ENCODE measurements at places on chromosomes 11 and 22.
A peak's percentile ranks its signal among the peaks of the same experiment; 100 is the strongest.

DNA sequence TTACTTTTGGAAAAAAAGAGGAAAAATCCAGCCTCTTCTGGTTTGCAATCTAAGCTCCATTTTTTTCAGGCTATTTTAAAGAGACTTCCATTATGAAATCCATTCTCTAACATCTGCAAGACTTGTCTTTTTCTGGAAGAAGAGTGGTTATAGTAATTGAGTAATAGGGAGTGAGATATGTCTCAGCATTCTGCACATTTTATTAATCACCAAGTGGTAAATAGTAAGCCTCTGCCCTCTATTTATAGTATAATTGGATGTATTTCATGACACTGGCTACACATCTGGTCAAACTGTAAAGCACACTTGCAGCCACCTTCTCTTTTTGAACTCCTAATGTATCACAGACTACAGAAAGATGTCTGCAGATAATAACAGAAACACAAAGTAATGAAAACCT lies 391.1 kb downstream of the ETS1 start:
- DNase-seq, result no peak

GRCh38 chr22:43731988-43732387 lies 80.1 kb downstream of the EFCAB6 start:
- DNase-seq, result no peak

DNA sequence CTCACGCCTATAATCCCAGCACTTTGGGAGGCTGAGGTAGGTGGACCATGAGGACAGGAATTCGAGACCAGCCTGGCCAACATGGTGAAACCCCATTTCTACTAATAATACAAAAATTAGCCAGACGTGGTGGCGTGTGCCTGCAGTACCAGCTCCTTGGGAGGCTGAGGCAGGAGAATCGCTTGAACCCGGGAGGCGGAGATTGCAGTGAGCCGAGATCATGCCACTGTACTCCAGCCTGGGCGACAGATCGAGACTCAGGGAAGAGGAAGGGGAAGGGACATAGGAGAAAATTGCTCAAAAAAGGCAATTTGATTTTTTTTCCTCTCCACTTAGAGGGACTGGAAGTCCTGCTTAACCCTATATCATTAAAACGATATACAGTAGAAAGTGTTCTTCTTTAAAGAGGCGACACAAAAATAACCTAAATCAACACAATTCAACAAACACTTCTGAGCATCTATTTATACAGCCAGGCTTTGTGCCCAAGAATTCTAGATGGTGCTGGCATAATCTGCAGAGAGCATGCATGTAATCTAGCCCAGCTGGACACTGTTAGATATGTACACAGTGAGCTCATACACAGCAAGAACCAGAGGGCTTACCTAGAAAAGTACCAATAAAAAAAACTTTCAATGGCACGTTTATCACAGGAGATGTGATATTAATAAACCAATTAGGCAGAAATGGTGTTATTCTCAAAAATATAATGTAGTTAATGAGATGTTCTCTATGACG lies 20.9 kb upstream of the DENND5A start:
- DNase-seq, result no peak

GRCh38 chr11:45477588-45477987 lies 187.8 kb downstream of the CHST1 start:
- DNase-seq, result no peak

GRCh38 chr22:37453696-37454095 lies 26.4 kb upstream of the ELFN2 start:
- DNase-seq, result no peak

- no peak for DNase-seq
Observed at GRCh38 chr11:80188076-80188627, 747.3 kb upstream of the TENM4 start.

DNA sequence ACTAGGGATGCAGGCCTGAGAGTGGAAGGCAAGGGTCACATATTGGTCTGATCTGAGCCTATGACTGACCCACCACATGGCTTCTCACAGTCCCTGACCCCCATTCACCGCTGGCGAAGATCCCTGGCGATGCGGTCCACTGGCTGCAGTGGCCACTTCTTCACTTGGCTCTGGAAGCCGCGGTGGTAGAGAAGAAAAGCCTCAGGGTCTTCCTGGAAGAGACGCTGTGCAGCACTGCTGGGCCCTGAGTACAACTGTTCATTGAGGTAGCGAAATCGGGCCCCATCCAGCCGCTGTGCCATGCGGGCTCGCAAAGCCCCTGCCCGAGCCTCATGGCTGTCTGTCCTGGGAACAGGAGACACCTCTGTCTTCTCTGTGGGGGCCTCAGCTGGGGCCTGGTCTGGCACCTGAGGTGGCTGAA lies 2.4 kb downstream of the RRP8 start:
- peak; percentile 57 for DNase-seq

DNA sequence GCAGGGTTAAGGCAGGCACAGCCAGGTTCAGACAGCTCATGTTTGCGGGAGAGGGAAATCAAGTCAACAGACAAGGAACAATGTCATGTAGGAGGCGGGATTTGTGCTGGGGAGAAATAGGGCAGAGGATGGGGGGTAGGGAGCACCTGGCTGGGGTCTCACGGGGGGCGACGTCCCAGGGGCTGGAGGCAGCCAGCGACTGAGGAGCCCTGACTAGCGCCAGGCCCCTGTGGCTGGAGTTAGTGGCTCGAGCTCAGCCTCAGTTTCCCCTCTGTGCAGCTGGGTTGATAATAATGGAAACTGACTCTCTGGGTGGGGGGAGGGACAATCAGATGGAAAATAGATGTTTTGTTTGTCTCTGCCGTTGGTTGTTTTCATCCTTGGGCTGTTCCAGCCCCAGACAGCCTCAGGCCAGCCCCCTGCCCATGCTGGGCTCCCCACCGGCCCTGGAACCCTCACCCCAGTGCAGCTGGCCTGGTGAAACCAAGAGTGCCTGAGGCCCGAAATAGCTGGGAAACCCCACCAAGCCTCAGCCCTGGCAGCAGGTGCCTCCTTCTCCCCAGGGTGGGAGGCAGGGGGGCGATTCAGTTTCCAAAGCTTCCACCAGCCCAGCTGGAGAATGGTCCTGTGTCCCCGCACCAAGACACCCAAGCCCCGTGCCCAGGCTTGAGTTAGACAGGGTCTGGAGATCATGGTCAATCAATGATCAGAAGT lies 44.1 kb downstream of the IGLL5 start:
- DNase-seq, result no peak

DNA sequence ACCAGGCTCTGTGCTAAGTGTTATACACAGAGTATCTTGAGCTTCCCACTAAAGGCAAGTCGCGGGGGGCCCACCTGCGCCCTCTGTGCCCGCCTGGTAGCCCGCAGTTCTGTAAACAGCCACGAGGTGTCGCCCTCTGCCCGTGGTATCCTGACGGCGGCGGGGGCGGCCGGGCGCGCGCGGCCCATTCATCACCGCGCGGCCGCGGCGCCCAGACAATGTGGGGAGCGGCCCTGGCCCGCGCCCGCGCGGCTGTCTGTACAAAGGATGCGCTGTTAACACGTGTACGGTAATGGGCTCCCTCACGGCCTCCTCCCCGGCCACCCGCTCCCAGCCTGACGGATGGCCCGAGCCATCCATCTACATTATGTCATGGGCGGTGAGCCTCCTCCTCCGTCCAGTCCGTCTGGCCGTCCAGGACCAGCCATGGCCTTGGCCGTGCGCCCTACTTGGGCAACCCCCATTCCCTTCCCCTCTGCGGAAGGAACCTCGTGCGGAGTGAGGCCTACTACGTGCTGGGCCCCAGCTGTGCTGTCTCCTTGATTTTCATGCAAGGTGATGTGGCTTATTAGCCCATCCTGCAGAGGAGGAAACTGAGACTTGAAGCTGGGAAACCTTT lies 99.4 kb downstream of the MIAT start:
- DNase-seq, result peak; percentile 72

GRCh38 chr22:19772673-19773469 lies 12.3 kb downstream of the TBX1 start:
- no peak for DNase-seq

- DNase-seq, result no peak
Observed at GRCh38 chr11:119181677-119182412, 3.4 kb upstream of the NHERF4 start.

- DNase-seq, result no peak
Observed at GRCh38 chr22:31876156-31876920, 68.0 kb upstream of the YWHAH start.

DNA sequence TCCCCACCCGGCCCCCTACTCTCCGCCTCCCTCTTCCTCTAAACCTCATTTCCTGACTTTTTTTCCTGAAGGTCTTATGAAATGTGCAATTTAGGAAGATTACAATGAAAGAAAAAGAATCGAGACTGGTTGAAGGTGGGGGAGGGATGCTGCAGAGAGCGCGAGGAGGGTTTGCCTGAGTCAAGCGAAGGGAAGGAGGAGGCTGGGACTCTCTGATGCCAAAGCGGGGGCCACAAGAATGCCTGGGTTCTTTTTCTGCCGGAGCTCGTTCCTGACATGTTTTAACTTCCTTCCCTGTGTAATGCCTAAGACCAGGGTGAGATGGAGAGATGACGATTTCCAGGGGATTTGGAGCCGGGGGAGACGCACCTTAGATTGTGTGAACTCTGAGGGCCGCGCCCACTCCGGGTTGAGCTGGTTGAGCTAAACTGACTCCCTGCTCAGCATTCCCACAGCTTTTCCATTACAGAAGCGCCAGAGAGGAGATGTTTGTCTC lies 270.5 kb upstream of the SORL1-AS1 start:
- DNase-seq, result no peak

- DNase-seq, result no peak
Observed at GRCh38 chr22:24482575-24482974, 12.6 kb upstream of the UPB1 start.

GRCh38 chr11:33835143-33835878 lies 56.6 kb downstream of the LMO2 start:
- no peak for DNase-seq
